ENCODE measurements at places on chromosomes 1 and 21.
A peak's percentile ranks its signal among the peaks of the same experiment; 100 is the strongest.

DNA sequence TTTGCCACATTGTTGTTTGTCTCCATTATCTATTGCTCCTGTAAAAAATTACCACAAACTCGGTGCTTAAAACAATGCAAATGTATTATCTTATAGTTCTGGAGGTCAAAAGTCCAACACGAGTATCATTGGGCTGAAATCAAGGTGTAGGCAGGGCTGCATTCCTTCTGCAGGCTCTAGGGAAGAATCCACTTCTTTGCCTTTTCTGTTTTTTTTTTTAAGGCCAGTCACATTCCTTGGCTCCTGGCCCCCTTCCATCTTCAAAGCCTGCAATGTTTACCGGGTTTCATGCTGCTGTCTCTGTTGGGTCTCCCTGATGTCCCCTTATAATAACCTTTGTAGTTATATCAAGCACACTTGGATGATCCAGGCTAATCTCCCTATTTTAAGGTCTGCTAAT, 212.7 kb downstream of the PTBP2 start:
- DNase-seq, result no peak

DNA sequence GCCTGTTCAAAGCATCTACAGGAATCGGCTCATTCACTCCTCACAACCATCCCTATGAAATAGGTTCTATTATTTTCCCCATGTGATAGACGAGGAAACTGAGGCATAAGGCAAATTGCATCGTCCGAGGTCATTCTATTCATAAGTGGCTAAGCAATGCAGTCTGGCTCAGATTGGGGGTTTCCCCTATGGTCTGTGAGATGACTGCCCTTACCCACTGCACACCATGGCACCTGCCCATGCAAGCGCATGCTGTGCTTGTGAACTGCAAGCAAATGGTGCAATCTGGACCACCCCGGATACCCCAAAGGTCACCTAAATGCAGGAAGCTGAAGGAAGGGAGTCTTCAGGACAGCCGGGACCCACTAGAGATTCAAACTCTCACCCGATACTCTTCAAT, 123.4 kb upstream of the SOD1 start:
- DNase-seq, result no peak

DNA sequence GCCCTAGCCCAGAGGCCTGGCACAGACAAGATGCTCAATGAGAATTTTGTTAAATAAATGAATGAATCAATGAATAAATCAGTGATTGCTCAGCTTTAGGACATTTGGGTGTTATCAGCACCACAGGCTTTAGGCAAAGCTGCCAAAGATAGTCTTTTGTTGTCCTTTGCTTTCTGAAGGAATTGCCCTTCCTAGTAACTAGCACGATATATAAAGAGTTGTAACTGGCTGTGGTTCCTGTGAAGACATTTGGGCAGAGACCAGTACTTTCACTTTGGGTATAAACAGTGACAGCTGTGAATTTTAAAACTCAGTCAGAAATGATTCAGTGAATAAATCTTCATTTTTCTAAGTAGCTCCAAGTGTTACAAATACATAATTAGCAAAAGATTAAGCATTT, 13.3 kb downstream of the RNU5D-1 start:
- no peak for DNase-seq

DNA sequence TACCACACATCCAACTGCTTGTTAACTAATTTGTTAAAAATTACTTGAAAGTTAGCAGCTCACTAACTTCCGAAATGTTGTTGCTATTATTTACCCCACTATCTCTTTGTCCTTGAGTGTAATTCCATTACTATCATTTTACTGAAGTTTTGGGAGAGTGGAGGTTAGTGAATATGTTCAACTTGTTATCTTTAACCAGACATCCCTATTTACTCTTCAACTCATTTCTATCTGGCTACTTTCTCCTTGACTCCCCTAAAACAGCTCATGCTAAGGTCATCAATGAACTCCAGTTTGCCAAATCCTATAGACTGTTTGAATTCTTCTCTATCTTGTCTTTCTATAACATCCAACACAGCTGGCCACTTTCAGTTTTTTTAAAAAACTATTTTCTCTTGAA, 4.3 kb upstream of the C1orf116 start:
- no peak for DNase-seq

- DNase-seq, result no peak
Observed at GRCh38 chr1:158813164-158813563, 18.0 kb upstream of the MNDA start.

GRCh38 chr1:91476533-91477217, 24.0 kb upstream of the CDC7 start:
- no peak for DNase-seq

DNA sequence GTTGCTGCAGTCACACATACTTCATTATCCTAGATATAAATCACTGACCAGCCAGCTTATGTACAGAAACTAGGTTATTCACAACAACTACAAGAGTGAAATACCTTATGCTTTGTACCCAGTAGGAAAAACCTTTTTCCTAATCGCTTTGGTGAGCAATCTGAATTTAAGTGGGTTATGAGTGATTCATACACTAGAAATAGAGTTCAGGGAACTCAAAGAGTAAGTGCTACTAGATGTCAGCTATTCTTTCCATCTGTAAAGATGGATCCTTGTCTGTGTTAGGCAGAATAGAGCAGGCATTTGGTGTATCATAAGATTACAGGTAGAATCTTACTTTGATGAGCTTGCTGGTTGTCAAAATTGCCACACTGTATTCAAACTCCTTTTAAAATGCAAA, 101.9 kb downstream of the ZNF644 start:
- DNase-seq, result no peak

DNA sequence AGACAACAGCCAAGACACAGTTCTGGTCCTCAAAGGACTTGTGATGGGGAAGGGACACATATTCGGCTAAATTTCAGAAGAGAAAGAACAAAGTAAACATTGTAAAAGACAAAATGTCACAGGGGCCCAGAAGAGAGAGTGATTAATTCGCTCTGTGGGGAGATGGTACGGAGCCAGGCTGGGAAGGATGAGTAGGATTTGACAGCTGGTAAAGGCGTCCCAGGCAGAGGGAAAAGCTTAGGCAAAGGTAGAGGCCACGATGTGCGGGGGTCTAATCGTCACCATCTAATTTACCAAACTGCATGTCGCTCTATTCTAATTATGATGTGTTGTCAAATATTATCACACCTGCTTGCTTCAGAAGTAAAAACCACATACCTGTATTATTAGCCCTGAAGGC, 17.3 kb upstream of the EFNA1 start:
- DNase-seq, result no peak

- no peak for DNase-seq
Observed at GRCh38 chr1:31497601-31498000, 78.7 kb upstream of the TINAGL1 start.

GRCh38 chr1:228459091-228459993, 27.8 kb upstream of the RNF187 start:
- no peak for DNase-seq

- no peak for DNase-seq
Observed at GRCh38 chr1:66730462-66730861, 21.8 kb upstream of the DYNLT5 start.

GRCh38 chr1:53475664-53476063, 16.5 kb downstream of the DMRTB1 start:
- DNase-seq, result no peak

DNA sequence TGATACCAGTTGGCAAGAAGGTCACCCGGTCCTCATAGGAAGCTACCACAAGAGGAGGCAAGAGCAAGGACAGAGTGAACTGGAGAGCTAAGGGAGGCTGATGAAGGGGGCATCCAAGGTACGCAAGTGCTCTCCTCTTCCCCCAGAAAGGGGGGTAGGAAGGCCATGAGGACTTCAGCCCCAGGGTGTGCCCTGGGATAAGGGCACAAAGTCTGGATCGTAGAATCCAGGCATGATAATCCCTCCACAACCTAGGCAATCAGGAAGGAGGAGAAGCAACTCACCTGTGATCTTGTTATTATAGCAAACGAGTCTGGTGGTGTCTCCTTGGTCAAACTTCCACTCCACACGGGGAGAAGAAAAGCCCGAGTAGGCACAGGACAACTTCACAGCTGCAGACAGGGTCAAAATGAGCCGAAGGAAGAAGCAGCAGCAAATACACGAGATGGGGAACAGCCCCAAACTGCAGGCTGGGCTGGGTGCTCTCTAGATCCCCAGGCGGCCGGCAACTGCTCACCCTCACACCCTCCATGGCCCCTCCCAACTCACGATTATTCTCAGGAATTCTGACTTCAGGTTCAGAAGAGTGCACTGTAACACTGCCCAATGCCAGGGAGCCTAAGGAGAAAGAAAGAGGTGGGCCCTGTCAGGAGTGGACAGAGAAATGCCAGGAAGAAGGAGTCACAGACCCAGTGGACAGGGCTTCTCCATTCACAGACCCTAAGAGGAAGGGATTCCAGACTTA, 20.0 kb downstream of the F11R start:
- no peak for DNase-seq

DNA sequence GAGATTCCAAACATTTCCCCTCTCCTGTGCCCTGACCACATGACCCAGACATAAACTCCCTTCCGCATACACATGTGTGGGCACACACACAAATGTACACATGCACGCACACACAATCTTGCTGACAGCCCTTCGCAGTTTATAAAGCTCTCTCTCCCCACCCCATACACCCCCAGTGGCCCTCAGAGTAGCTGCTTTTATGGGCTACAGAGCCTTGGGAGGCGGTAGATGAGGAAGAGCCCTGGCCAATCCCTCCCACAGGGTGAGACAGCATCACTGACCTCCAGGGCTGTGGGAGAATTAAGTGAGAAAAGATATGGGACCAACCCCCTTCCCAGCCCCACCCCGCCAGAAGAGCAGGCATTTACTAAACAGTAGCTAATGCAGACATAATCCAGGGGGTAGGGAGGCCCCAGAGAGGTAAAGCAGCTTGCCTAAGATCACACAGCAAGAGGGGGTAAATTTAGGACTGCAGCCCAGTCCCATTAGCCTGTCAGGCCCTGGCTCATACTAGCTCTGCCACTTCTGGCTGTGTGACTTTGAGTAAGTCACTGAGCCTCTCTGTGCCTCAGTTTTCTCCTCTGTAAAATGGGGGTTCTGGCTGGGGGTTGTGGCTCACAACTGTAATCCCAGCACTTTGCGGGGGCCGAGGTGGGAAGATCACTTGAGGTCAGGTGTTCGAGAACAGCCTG, 5.1 kb downstream of the SDC3 start:
- no peak for DNase-seq

- no peak for DNase-seq
Observed at GRCh38 chr1:217982331-217983050, 302.6 kb upstream of the RRP15 start.

GRCh38 chr1:46532498-46533178, 18.8 kb downstream of the KNCN start:
- peak; percentile 34 for DNase-seq

GRCh38 chr1:91597215-91597614, 96.6 kb downstream of the CDC7 start:
- no peak for DNase-seq

- no peak for DNase-seq
Observed at GRCh38 chr21:16768096-16768495, 744.7 kb upstream of the CXADR start.

DNA sequence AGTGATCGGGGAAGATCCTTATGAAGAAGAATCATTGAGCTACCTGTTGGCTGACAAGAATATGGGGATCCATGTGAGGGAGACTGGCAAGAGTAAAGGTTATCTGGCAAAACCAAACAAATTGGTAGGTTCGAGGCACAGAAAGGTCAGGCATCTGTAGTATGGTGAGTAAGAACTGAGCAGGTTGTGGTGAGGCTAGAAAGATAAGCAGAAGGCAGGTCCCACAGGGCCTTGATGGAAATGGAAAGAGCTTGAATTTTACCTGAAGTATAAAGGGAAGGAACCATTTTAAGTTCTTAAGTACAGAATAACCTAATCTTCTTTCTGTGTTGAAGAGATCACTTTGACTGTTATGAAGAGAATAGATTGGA, 11.1 kb downstream of the PTPRC start:
- no peak for DNase-seq

DNA sequence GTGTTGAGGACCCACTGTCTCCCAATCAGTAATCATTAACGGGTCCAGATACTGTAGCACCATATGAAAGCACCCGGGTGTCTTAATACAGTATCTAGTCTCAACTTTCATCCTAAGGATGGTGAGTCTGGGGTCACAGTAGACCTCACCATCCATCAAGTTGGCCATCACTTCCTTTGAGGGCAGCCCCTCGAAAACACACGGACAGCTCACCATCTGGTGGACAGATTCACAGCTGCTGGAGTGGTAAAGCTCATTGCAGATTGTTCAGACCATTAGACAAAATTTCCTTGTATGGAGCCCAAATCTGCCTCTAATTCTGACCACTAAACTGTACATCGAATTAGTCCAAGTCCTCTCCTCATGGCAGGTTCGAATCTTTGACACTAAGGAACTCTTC, 123.1 kb downstream of the PGBD5 start:
- no peak for DNase-seq

GRCh38 chr1:109790735-109791494, 27.2 kb upstream of the EPS8L3 start:
- peak; percentile 61 for DNase-seq

DNA sequence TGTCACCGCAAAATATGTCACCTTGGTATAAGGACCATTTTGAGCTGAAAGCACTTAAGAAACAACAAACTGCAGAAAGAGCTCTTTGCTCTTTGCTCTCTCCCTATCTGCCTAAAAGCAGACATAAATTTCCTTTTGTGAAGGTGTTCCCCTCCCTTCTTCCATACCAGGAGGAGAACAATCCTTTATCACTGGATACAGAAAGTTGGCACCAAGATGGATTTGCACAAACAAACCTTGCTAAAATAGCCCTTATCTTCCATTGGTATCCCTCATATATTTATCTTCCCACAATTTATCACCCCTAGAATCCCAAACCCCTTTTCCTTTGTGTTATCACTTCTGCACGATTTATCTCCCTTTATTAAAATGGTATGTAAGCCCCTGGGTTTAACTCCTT, 51.4 kb downstream of the DPYD start:
- DNase-seq, result no peak

DNA sequence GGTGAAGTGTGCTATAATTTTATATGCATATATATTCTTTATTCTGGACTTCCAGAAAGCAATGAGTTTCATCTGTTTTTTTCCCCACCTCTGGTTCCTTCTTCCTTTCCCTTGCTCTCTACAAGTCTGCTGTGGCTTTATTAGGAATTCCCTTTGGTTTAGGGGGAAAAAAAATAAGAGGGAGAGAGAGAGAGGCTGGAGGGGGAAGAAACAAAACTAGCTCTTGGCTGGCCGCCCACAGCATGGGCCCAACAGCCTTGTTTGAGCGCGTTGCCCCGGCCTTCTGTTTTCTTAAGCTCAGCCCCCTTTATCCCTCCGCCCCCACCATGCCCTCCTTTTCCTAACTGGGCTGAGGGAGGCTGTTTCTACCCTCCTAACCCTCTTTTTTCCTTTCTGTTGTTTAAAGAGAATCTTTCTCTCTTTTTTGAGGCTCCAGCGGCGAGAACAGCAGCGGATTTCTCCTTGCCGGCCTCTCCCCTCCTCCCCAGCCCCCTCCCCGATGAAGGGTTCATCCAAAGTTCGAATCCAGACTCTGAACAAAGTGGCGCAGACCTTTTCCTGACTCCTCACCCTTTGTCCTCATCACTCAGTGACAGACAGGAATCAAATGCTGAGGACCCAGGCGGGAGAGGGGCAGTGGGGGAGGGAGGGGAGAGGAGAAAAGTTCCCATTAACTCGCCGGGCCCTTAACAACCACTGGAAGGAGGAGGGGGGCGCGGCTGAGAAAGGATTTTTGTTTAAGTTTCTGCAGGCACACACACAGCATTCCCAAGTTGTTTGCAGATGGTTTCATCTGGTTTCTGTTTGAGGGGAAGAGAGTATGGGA, 29.7 kb downstream of the PBX1 start:
- no peak for DNase-seq

- DNase-seq, result no peak
Observed at GRCh38 chr1:111961016-111961415, 28.5 kb downstream of the KCND3 start.

Measured in activated naive CD8-positive, alpha-beta T cell treated with anti-CD3 and anti-CD28 coated beads, Interleukin-2, amount 50 U/mL, for 16 hours (primary cell).